ENCODE measurements at places on chromosomes 12 and 14.

DNA sequence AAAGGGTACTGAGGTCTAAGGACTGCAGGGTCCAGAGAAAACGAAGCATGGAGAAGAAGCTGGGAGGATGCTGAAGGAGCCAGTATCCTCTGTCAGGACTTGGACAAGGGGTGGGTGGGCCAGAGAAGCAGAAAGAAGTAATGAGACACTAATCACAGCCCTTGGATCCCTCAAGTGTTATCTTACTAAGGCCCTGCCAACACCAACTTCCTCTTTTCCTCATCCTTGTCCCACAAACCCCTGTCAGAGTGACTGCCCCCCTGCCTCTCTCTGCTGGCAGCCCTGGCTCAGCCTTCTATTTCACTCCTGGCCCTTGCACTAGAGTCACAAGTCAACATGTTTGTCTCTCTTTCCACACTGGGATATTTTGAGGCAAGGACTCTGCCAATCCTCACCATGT, 3.8 kb upstream of the ASIC1 start:
- no peak for DNase-seq

DNA sequence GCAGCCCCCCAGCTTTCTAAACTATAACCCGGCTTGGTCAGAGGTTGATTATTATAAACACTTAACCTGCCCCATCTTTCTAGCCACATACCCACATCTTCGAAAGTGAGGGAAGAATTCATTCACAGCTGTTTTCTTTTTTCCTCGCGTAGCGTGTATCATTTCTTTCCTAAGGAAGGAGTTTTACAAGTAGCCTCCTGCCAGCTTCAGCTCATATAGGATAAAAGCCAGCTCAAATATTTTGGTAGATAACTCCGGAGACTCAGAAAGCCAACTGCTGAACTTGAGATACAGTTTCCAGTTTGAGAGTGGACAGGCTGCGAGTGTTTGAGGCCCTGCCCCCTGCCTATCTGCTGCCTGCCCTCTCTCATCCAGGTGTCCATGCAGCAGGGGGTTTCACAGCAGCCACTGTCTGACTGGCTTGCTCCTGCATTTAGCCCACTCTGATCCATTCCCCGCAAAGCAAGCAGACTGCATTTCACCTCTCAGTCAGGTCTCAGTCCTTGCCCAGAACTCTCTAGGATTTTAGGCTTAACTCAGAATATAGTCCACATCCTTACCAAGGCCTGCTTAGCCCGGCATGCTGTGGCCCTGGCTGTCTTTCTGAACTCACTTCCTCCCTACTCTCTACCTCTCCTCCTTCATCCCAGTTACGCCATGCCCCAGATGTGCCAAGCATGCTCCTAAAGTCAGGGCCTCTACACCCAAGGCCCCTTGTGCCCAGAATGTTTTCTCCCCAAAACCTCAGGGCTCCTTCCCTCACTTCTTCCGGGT, 46.9 kb downstream of the EVL start:
- no peak for DNase-seq

GRCh38 chr14:30849354-30849753, 25.0 kb upstream of the COCH start:
- DNase-seq, result no peak

GRCh38 chr12:53004178-53004577, 2.1 kb upstream of the EIF4B start:
- DNase-seq, result no peak

GRCh38 chr14:23434488-23435222, 805 bp downstream of the MYH7 start:
- no peak for DNase-seq

DNA sequence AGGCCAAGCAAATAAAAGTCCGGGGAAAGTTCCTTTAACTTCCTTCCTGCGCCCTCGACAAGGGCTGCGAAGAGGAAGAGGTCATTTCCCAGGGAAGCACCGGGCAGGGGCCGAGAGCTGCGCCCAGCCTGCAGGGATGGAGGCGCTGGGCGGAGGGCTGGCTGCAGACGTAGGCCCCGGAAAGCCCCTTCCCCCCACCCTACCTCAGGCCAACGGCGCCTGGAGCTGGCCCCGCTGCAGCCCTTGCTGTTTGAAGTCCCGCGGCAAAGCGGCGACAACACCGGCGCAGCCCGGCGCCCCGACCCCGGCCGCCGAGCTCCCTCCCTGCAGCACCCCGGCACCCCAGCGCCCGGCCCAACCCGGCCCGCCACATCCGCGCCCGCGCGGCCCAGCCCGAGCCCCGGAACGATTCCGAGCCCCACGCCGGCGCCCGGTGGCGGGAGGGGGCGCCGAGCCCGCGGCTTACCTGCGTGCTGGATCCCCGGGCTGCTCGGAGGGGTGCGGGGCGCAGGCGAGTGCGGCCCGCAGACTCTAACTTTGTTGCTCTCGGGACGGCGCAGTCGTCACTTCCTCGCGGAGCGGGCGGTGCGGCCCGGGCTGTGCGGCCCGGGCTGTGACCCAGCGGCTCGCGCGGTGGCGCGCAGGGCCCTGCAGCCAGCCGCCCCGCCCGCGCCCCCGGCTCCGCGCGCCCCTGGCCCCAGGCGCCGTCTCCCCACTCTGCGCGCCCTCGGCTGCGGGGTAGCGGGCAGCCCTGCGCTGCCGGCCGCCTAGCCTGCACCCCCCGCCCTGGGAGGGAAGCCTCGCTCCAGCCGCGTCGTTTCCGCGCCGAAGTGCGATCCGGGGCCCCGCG, 64.8 kb upstream of the PTGR2 start:
- peak; percentile 78 for DNase-seq

- no peak for DNase-seq
Observed at GRCh38 chr12:40261937-40262336, 37.1 kb downstream of the LRRK2 start.

DNA sequence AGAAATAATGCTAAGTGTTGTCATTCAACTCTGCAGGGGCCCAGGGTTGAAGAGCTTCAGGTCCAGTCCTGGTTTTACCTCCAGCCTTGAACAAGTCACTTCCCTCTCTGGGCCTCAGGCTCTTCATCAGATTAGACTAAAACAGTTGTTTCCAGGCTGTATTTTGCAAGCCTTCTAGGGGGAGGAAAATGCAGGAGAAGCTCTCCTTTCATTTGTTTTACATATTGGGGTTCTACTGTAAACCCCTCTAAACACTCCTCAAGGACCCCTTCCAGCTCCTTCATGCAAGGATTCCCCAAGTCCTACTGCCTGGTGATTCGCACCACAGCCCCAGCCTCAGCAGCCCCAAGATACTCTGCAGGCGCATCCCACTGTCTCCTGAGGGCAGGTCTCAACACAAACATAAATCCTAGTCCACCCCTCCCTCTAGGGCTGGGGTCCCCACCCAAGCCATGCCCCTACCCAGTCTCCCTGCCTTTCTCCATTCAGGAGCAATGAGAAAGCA, 2.7 kb downstream of the SDR9C7 start:
- DNase-seq, result no peak

DNA sequence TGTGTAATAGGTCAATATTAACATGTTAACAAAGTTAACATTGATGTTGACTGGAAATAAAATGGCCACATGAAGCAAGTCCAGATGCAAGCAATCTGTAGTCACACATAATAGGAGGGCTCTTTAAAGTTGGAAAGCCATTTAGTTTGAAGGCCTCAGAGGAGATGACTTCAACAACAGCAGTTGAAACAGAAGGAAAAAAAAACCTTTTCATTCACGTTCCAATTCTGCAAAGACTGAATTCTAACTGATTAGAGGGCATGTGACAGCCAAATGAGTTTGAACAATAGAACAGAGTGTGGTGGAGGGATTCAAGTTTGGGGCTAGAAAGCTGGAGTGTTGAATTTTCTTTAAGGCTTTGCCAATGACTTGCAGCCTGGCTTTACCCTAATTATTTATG, 41.5 kb upstream of the DAAM1 start:
- DNase-seq, result no peak

GRCh38 chr12:18864900-18865561, 127.1 kb downstream of the CAPZA3 start:
- DNase-seq, result no peak

DNA sequence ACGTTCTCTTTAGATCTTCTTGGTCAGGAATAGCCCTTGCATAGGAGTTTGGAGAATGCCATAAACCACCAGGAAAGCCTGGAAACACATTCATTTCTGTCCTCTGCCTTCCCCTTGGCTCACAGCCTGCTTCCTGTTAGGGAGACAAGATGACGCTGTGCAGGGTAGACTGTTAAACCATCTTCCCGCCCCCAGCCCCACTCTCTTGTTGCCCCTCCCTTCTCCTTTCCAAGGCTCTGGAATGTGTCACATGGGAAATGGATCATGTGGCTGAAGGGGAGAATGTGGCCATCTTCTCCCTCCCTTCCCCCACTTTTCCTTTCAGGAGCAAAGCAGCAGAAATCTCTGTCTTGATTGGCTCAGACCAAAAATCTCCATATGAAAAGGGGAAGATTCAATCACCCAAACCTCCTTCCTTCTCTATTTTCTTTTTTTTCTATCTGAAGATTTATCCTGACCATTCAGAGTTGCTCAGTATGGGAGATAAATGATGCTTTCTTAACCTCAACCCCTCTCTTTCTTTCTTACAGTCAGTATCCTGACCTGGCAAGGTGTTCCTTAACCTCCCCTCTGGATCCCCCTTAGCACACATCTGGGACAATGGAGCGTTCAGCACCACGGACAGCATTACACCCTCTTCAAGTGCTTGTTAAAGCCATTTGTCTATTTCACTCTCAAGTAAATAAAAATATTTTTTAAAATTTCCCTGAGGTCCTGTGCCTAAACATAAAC, 11.4 kb downstream of the GPR19 start:
- no peak for DNase-seq

Data from left ventricle myocardium inferior (tissue), 1 donor.